ENCODE measurements at places on chromosomes 2 and 18.

GRCh38 chr2:28185891-28186290, 206.8 kb upstream of the FOSL2 start:
- DNase-seq = no peak

DNA sequence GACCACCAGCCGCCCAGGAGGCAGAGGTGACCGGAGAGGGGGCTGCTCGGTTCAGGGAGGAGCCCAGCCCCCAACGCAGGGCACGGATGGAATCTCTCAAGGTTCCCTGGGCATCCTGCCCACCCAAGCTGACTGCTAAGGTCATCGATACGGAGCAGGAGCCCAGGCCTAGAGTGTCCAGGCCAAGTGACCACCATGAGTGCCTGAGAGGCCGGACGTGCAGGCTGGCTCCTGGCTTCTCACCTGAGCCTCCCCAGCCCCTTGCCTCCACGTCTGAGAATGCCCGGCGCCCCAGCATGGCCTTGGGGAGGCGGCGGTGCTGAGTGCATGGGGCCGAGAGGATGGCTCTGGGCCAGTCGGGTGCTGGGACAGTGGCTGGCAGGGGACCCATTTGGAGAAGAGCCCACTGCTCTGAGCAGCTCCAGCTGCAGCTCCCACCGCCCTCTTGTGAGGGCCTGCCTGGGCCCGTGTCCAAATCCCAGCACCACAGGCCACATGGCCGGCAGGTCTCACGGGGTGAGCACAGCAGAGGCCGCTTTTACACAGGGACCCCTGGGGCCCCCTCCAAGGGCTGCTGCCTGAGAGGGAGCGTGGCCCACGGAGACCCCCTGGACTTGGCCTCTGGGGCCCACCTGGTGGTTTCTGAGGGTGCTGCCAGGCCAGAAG, 102.8 kb upstream of the CTDP1 start:
- no peak for DNase-seq

DNA sequence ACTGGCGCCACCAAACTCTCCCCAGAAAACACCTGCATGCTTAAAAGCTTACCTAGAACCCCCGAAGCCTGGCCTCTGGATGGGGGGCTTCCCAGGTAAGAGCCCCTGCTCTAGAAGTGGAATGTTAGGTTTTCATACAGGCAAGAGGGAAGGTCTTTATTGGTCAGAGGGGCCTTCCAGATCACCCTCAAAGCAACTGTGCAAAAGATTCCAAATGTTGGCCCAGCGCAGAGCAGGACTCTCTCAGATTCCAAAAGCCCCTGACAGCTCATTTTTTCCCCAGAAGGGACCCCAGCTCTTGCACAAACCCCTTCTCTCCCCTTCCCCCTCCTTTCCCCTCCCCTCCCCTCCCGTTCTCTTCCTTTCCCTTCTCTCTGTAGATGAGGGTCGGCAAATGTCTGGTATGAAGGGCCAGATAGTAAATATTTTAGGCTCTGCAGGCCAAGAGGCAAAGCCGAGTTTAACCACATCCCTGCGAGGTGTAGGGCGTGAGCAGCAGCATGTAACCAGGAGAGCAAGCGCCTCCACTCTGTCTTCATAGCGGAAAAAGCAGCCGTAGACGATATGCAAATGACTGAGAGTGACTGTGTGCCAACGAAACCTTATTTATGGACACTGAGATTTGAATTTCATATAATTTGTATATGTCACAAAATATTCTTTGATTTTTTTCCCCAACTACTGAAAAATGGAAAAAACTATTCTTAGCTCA, 116.9 kb downstream of the SMAD7 start:
- DNase-seq = peak; percentile 87

GRCh38 chr2:54787270-54787669, 63.8 kb downstream of the EML6 start:
- no peak for DNase-seq

- no peak for DNase-seq
Measured at GRCh38 chr2:95041060-95041823, 15.7 kb downstream of the MAL start.

- DNase-seq = no peak
Measured at GRCh38 chr18:55737781-55738468, 149.9 kb upstream of the TCF4 start.

DNA sequence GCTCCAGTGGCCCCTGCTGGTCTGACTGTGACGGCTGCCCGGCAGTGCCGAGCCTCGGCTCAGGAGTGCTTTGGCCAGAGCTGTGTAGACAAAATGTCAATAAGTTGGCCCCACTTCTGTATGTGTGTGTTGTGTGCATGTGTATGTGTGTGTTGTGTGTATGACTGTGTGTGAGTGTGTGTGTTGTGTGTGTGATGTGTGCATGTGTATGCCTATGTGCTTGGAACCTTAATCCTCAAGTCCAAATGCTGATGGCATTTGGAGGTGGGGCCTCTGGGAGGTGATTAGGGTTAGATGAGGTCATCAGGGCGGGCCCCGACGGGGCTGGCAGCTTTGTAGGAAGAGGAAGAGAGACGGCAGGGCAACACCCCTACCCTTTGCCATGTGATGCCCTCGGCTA, 269.0 kb downstream of the DCDC2C start:
- DNase-seq = no peak

DNA sequence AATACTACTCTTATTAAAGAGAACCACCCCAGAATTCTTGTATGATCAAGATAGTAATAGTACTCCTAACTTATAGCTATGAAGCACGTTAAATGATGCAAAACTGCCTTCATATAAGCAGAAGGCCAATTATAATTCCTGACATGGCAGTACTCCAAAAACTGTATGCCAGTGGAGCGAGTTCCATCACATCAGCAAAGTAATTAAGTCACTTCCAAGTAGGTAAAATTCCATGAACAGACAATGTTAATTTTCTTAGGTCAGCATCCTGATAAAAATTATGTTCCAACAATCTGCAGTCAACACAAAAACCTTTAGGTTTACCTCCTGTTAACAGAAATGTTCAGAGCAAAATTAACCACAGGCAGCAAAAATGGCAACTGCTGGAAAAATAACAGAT, 136.7 kb downstream of the CDH2 start:
- DNase-seq = no peak

DNA sequence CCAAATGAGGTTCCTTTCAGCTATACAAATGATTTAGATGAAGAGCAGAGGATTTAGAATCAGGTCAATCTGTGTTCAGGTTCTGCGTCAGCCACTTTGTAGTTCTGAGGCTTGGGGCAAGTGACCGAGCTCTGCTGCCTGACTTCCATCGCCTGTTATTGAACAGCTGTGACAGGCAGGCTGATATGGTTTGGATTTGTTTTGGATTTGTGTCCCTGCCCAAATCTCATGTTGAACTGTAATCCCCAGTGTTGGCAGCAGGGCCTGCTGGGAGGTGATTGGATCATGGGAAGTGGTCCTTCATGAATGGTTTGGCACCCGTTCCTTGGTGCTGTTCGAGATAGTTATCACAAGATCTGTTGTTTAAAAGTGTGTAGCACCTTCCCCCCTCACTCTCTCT, 18.6 kb downstream of the TYMS start:
- no peak for DNase-seq

DNA sequence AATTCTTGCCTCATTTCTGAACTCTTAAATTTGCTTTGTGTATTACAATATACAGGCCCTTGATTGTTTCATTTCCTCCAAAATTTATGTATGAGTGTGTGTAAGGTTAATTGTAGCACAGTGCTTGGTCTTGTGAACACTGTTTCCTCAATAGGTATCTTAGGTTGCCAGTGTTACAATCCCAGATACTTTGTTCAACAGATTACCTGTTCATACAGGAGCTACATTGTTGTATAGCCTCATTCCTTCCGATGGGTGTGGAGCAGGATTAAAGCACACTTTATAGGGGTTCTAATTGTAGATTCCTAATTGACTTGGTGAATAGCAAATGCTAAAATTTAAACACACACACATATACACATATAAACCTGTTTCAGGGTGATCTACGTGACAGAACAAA, 10.7 kb downstream of the RBBP8 start:
- no peak for DNase-seq

DNA sequence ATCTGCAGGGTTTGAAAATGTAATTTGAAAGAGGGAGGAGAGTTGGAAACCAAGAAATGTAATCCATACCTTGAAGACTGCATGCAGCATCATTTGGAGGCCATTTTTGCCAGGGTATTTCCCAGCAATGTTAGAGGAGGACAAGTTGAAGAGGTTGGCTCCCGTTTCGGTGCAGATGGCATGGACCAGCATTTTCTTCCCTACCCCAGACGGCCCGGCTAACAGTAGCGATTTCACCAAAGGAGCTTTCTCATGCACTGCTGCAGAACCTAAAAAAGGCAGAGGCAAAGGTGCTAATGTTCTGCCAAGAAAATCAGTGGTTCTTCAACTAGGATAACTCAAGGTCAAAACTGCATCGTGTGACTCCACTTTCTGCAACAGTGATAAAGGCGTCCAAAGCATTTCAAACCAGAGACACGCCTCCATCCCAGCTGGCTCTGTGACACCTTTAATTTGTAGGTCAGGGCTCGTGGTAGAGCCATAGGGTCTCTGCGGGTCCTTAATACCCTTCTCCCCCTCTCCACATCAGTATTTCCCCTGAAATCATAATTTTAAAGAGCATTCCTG, 99.6 kb upstream of the ASB18 start:
- DNase-seq = no peak

DNA sequence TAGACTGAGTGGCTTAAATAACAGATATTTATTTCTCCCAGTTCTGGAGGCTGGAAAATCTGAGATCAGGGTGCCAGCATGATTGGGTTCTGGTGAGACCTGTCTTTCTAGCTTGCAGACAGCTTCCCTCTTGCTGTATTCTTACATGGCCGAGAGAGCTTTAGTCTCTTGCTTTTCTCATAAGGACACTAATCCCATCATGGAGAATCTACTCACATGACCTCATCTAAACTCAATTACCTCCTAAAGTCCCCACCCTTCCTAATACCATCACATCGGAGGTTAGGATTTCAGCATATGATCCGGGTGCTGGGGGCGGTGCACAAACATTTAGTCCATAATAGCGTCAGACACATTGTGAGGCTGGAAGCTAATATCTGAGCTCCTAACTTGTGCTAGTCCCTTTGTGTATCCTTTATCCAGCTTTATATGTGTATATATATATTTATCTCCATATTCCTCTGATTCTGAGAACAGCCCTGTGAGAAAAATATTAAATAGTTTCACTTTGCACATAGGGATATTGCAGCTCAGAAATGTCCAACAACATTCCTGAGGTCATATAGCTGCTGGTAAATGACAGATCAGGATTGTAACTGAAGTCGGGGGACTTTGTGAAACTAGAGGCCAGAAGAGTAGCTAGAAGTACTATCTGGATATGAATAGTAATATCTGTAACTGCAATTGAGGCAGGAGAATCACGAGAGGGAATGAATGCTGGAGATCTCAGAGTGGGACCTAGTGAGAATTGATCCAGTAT, 28.9 kb downstream of the MARCHF4 start:
- no peak for DNase-seq

GRCh38 chr18:41923446-41923845, 31.6 kb upstream of the PIK3C3 start:
- DNase-seq = no peak

- no peak for DNase-seq
Measured at GRCh38 chr2:12856934-12857601, 140.3 kb downstream of the TRIB2 start.

GRCh38 chr2:36409935-36410334, 54.4 kb downstream of the CRIM1 start:
- no peak for DNase-seq

DNA sequence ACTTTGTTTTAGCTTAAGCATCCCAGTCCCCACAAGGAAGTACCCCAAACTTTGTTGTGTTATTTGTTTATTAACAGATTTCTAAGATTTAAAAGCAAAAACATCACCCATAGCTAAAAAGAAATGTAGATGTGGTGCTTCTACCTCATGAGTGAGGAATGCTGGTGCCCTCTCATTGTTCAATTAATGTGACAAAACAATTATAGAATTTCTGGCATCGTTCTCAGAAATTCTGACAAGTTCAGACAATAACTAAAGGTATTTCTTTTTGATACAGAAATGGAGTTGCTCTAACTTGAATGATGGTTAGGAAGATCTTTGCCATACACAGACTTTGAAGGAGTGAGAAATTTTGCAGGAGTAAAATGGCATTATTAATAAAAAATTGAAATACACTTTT, 42.9 kb downstream of the SPRED2 start:
- DNase-seq = no peak

- DNase-seq = no peak
Measured at GRCh38 chr2:86249579-86250391, 50.5 kb downstream of the MRPL35 start.

GRCh38 chr2:17857021-17857420, 21.4 kb upstream of the KCNS3 start:
- no peak for DNase-seq

DNA sequence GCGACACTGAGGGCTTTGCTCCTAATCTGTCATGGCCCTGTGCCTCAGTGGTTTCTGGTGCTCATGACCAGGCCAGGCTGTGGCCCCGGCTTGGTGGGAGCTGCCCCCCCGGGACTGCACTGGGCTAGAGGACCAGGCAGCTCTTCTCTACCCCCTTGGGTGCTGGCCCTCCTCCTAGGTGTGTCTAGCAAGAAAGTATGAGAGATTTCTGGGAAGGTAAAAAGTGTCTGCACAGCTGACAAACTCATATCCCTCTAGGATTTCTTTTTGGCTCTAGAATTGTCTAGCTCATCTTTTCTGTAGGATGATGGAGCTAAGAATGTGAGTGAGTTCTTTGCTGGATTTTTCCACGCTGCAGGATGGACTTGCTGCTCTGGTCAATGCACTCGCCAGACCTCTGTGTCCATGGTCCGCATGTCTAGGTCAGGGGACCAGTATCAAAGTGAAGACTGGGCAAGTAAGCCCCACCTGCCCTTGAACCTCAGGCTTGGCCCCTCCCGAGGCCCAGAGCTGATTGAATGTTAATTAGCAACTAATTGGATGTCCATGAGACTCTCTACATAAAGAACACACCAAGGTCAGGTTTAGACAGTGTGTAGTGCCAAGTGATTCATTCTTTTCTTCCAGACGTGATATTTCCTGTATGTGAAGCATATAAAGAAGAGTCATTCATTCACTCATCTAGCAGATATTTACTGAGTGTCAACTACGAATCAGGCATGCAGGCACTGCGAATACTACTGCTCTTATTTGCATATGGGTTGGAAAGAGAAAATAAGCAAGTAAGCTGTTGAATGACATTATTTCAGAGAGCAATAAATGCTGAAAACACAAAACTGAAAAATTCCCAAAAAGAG, 15.6 kb upstream of the PSD4 start:
- DNase-seq = no peak

- no peak for DNase-seq
Measured at GRCh38 chr2:226656367-226656766, 143.3 kb downstream of the IRS1 start.

DNA sequence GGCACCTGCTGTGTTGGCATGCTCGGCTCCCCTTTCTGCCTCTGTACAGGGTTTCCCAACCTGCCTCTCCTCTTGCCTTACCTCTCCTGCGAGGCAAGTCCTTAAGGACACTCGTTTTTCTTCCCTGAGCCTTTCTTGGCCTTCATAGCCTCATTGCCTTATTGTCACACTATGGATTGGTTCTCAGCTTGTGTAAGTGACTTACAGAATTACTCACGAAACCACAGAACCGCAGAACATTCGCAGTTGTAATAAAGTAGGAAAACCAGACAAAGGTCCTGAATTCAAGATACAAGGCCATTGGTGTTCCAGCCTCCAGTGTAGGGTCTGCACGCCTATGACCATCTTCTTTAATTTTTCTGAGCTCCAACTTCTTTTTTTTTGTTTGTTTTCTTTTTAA, 317.6 kb upstream of the SMIM21 start:
- no peak for DNase-seq

- DNase-seq = no peak
Measured at GRCh38 chr2:151337643-151338042, 19.7 kb upstream of the TNFAIP6 start.

GRCh38 chr18:60232541-60232940, 140.0 kb downstream of the MC4R start:
- no peak for DNase-seq

GRCh38 chr2:119700866-119701265, 21.9 kb downstream of the TMEM177 start:
- no peak for DNase-seq
